ENCODE measurements at places on chromosomes 12 and 14.

GRCh38 chr12:3551386-3551785, 60.4 kb downstream of the PRMT8 start:
- DNase-seq, result no peak

DNA sequence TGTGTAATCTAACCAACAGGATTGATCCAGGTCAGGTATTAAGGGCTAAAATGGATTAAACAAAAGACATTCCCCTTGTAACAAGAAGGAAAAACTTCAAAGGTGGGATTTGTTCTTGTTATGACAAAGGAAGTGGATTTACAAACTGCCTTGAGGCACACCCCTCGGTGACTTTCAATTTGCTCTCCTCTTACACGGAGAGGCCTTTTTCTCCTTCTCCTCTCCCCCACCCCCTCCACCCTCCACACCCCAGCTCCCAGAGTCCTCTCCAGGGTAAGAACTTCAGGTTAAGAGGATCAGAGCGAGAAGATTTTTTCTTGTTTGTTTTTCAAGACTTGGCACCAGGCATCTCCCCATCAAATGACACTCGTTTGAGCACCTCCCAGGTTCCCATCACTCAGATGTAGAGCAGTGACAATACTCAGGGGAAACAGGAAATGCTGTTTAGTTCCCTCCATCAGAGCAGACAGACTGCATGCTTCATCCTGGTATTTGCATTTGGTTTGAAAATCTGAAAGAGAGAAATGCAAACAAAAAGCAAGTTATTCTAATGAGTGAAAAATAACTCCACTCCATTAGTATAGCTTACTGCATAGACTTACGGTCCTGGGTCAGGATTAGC, 77.6 kb upstream of the TMEM260 start:
- DNase-seq, result no peak

DNA sequence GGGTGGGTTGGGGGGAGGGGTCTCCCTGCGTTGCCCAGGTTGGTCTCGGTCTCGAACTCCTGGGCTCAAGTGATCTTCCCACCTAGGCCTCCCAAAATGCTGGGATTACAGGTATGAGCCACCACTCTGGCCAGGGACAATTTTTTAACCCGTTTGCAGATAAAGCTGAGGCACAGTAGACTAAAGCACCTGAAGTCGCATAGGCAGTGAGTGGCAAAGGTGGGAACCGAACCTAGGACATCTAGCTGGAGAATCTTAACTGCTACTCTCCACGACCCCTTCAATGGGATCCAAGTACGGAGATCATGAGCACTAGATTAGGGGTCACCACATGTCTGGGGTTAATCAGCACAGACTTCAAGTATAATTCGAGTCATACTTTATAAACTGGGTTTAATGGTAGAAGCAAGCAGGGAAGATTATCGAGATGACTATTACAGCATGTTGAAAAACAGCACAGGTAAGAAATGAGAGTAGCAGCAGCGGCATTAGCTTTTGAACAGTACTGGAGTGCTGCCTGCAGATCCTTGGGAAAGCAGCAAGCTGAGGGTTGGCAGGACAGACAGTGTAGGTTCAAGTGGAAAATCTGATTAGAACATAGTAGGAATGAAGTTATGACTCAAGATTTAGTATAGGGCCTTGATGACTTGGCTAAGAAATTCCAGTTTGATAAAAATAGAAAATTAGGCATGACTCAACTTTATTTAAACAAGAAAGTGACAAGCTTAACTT, 23.9 kb downstream of the NID2 start:
- DNase-seq, result no peak

GRCh38 chr14:101463566-101464171, 97.6 kb upstream of the DIO3 start:
- DNase-seq, result no peak

DNA sequence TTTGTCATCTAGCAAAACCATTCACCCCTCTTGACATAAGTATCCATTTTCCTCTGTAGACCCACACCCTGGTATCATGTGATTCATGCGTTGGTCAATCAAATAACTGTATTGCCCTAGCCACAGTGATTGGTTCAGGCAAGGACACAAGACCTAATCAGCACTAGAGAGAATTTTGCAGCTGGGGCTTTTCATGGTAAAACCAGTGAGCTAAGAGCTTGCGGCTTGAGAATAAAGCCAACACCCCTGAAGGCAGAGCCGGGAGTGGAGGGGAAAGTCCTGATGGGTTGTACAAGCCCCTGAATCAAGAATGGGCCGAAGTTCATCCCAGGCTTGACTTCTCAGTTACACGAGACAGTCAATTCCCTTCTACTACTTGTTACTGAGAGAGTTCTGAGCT, 33.2 kb upstream of the LTBP2 start:
- DNase-seq, result no peak

DNA sequence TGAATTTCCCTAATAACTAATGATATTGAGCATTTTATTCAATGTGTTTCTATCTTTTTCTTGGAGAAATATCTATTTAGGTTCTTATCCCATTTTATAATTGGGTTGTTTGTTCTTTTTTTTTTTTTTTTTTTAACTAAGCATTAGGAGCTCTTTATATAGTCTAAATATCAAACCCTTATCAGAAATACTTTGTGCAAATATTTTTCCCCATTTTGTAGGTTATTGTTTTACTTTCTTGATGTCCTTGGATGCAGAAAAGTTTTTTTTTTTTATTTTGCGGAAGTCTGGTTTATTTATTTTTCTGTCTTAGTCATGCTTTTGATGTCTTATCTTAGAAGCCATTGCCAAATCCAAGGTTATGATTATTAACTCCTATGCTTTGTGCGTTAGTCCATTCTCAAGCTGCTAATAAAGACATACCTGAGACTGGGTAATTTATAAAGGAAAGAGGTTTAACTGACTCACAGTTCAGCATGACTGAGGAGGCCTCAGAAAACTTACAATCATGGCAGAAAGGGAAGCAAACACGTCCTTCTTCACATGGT, 434.3 kb upstream of the TBX3 start:
- no peak for DNase-seq

DNA sequence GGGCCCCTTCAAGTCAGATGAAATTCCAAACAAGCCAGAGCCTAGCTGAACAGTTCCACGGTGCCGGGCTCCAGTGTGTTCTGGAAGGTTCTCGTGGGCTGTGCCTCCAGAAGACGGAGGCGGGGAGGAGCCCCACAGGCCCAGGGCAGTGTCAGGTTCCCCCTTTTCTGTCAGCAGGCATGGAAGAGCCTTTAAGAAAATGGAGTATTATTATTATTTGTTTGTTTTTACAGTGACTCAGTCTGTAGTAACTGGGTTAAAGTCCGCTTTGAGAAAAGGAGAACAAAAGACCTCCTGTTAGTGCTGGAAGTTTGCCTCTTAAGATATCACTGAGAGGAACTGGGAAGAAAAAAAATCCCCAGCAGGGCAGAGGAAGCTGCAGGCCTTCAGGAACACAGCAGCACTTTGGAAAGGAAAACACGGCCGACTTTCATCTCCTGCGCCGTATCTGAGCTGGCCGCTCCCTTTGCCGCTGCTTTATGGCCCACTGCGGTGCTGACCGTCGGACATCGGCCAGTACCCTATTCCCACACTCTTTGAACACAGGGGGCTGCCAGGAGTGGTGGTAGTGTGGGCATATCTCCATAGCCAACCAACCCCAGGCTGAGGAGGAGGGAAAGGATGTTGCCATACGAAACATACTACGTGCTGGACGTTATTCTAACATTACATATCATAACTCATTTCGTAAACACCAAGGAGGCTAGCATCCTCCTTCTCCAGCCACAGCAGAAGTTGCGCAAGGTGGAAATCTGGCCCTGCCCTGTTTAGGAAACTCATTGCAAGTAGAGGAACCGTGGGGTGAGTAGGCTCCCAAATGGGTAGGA, 194.0 kb downstream of the ZFP36L1 start:
- no peak for DNase-seq

DNA sequence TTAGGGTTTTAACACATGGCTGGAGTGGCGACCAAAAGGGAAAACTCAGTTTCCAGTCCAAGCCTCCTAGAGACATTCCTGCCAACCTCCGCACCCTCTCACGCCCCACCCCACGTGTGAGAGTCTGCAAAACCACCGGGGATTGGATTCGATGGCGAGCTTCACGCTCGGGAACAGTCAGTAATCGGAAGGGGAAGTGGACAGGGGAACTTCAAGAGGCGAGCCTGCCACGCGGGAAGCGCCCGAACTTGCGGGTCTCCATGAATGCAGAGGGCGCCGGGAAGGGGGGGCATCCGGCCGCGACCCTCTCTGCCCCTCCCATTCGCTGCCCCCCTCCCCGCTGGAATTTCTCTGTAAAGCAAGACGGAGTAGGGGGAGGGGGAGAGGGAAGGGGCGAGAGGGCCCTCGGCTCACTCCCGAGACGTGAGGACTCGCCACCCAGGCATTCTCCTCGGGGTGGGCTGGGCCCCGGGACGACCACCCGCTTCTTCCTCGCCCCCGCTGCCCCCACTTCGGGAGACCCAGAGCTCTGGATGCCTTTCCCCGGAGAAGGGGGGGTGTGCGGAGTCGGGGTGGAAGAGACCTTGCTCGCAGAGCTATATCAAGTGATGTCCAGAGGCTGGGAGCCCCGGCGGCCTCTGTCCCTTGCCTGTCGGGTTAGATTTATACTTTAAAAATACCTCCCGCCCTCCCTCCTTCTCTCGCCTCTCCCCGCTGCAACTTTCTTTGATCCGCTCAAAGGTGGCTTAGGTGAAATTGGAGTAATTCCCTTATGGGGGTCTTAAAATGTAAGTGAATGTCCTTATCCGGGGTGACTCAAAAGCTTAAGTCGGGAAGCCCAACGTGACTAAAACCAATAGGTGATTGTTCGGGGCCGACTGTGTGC, 2.5 kb upstream of the CCND2 start:
- DNase-seq, result peak; percentile 50

DNA sequence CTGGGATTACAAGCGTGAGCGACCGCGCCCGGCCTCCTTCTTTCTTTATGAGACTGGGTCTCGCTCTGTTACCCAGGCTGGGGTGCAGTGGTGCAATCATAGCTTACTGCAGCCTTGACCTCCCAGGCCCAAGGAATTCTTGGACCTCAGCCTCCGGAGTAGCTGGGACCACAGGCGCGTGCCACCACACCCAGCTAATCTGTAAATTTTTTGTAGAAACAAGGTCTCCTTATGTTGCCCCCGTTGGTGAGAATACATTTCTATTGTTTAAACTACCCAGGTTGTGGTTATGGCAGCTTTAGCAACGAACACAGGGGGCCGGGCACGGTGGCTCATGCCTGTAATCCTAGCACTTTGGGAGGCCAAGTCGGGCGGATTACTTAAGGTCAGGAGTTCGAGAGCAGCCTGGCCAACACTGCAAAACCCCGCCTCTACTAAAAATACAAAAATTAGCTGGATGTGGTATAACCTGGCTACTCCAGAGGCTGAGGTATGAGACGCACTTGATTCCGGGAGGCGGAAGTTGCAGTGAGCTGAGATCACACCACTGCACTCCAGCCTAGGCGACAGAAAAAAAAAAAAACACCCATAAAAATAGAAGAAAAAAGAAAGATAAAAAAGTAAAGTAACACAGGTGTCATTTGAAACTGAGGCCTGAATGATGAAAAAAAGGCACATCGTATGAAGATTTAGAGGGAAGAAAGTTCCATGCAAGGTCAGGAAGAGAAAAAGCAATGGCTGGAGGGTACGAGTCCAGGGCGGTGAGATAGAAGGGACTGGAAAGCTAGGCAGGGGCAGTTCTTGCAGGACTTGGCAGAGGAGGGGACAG, 977 bp upstream of the TMEM120B start:
- DNase-seq, result no peak

GRCh38 chr12:107331912-107332311, 238.6 kb upstream of the CRY1 start:
- DNase-seq, result no peak

- DNase-seq, result no peak
Observed at GRCh38 chr12:27936196-27936595, 36.3 kb downstream of the PTHLH start.

DNA sequence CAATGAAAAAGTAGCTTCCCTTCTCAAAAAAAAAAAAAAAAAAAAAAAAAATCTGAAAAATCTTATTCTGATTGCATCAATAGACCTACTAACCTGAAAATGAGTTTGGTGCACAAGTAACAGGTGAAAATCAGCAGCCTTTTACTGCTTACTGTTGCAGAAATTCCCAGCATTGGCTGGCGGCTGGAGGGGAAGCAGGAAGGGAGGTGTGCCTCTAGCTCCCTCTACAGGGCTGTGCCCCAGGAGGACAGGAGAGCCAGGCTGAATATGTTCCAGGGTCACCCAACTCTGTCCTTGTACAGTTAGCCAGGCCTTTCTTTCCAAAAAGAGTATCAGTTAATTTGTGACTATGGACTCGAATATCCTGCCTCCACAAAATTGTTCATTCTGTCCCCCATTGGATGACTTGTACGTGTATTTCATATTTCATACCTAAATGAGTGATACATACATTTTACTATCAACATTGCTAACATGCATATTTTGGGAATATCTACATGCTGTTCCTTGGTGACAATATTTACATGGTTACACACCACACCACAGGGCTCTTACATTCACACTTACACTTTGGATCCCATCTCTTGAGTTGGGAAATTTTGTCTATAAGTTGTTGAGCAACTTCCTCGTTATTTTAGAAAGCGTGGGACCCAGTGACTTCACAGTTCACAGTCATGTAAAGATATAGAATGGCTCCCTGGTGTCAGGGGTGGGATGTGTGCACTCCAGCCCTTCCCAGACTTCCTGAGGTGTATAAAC, 124.8 kb downstream of the SAMD4A start:
- DNase-seq, result peak; percentile 34

DNA sequence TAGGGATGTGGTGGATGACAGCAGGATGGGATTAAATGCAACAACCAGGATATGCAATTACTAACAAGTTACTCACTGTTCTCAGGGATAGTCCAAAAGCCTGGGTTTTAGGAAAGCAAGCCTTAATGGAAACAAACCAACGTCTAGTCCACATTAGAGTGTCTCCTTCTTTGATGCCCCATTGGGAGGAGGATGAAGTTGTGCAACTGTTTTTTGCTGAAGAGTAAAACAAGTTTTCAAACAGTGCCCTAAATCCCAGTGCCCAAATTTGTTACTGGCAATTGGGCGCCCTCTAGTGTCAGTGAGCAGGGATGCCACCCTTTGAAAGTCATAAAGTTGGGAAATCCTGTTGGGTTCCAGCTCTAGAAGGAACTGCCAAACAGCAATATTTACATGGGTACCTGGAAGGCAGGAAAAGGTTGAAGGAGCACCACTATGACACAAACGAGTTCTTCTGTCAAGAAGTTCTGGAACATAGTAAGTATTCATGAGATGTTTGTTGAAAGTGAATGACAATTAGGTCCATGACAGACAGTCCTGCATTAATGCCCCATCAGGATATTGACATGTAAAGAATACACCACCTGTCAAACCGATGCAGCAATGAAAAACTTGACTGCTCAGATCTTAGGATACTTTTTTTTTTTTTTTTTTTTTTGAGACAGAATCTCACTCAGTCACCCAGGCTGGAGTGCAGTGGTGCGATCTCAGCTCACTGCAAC, 11.1 kb upstream of the DPF3 start:
- peak; percentile 56 for DNase-seq

Measured in GM13977 (cell line).